ENCODE measurements at places on chromosomes 16 and 17. TPM values are rescaled to one million over a fixed set of nuclear protein-coding genes. Genes with fewer than 3 reads are reported as not detected.

The KRTAP16-1 gene
- not detected for total RNA-seq

The CMTR2 gene
- 28.4 TPM for total RNA-seq

The CORO7 gene
- total RNA-seq = 14.2 TPM

The PLD6 gene
- total RNA-seq = 4.5 TPM

The CCL23 gene
- not detected for total RNA-seq

The MYOCD gene
- not detected for total RNA-seq

The GOSR1 gene
- total RNA-seq = 48.1 TPM
